ENCODE measurements at places on chromosomes 13 and 19. TPM values are rescaled to one million over a fixed set of nuclear protein-coding genes. Genes with fewer than 3 reads are reported as not detected.

DNA sequence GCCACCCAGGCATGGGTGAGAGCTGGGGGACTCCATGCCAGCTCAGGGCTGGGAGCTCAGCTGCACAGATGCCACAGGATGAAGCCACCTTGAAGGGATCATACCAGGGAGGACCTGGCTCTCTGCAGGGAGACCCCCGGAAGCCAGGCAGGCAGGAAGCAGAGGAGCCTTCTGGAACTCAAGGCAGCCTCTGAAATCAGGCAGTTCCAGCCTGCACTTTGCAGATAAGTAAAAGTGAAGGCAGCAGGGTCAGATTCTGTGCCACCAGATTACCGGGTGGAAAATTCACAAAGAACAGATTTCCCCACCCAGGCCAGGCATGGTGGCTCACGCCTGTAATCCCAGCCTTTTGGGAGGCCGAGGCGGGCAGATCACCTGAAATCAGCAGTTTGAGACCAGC lies 2.5 kb downstream of the TMEM259 start:
- no peak for DNase-seq

Gene ZNF283
- total RNA-seq, result 9.7 TPM

DNA sequence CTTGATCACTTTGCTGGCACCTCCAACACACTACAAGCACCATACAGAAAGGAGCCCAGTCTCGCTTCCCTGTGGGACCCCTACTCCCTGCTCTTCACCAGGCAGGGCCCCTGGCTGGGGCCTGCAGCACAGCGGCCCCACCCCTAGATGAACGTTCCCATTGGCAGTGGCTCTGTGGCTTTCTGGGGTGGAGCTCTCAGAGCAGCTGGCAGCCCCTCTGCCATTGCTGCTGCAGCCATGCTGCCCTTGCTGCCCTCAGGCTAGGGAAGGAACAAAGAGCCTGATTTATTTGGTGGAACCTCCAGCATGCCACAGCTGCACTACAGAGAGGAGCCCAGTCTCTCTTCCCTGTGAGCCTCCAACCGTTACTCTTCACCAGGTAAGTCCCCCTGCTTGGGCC lies 5.8 kb downstream of the SIGLEC6 start:
- DNase-seq, result no peak

DNA sequence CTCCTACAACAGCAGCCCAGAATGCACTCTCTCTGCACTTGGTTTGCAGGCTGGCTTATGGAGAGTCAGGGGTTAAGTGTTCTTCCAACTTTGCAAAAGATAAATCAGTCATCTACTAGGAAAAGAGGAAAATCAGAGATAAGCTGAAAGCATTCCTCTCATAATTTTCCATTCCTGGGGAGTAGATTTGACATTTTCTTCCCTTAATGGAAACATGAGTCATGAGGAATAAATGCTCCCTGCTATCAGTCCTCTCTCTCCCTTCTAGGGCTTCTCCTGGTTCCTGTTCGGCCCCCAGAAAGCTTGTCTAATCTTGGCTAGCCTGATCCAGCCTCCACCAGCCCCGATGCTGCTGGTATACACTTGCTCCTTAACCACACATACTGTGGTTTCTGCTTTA lies 28.4 kb upstream of the ENOX1 start:
- DNase-seq, result no peak

Gene SBSN
- not detected for total RNA-seq
